ENCODE measurements at places on chromosomes 2 and 18. TPM values are rescaled to one million over a fixed set of nuclear protein-coding genes. Genes with fewer than 3 reads are reported as not detected.

Gene SLC11A1
- total RNA-seq, result 0.27 TPM

Gene RUFY4
- total RNA-seq, result 1.3 TPM

Gene ALLC
- total RNA-seq, result not detected

Gene HOXD3
- not detected for total RNA-seq

Gene CCDC85A
- not detected for total RNA-seq

Gene QPCT
- total RNA-seq, result 0.18 TPM

Gene FOXI3
- not detected for total RNA-seq

Gene CNOT11
- total RNA-seq, result 76.3 TPM

Gene SLC5A7
- total RNA-seq, result not detected

Gene NEB
- total RNA-seq, result 0.64 TPM

Gene CKAP2L
- total RNA-seq, result 43.2 TPM

Gene IL36A
- total RNA-seq, result not detected

Gene COBLL1
- total RNA-seq, result 0.02 TPM

Gene RNF125
- 54.7 TPM for total RNA-seq

Gene SAG
- 0.34 TPM for total RNA-seq

Gene COLEC11
- total RNA-seq, result not detected

Gene MYOM1
- total RNA-seq, result 1.5 TPM

Gene HOXD11
- total RNA-seq, result not detected

Gene FKBP7
- total RNA-seq, result 2.7 TPM

Gene REEP1
- 0.45 TPM for total RNA-seq

Gene BUB1
- 107 TPM for total RNA-seq

Gene REG3A
- not detected for total RNA-seq

Gene SERPINE2
- total RNA-seq, result 14.4 TPM

Gene ZNF397
- total RNA-seq, result 19.4 TPM

Gene PPP1R7
- 93.6 TPM for total RNA-seq

Gene CTAGE1
- total RNA-seq, result not detected

Gene PSD4
- total RNA-seq, result 302 TPM

Gene MALL
- total RNA-seq, result not detected

Gene NPHP1
- not detected for total RNA-seq

Gene DSG4
- total RNA-seq, result not detected

Gene SALL3
- not detected for total RNA-seq

Gene FBXO41
- total RNA-seq, result 16.2 TPM

Gene SCG2
- total RNA-seq, result not detected

Gene GPR55
- total RNA-seq, result 2.9 TPM

Gene UBE2F
- 92.7 TPM for total RNA-seq

Gene HOXD12
- not detected for total RNA-seq

Gene BMP10
- total RNA-seq, result 0.09 TPM

Gene REG1A
- not detected for total RNA-seq

Gene CDH20
- total RNA-seq, result not detected

Gene FAM110C
- 3.3 TPM for total RNA-seq

Gene SLC19A3
- total RNA-seq, result not detected

Gene ADD2
- total RNA-seq, result 4.0 TPM

Gene TXNDC2
- not detected for total RNA-seq

Gene FIGN
- not detected for total RNA-seq

Gene GALR1
- total RNA-seq, result not detected

Gene LBH
- total RNA-seq, result 71.7 TPM

Gene C2orf92
- total RNA-seq, result 10.4 TPM

Gene ANO7
- 0.32 TPM for total RNA-seq

Gene DYNAP
- total RNA-seq, result not detected

Gene NT5DC4
- total RNA-seq, result not detected

Gene LHCGR
- not detected for total RNA-seq

Gene SEMA4F
- total RNA-seq, result 4.4 TPM

Gene CXCR2
- 0.39 TPM for total RNA-seq

Data from T-helper 2 cell treated with Interferon-gamma antibody and Interleukin-4, amounts not matched to agents 100 ng/mL and 5 ng/mL, for 36 hours (primary cell).